NCI-H82 (cell line): ENCODE measurements at places on chromosomes 5 and 9.
A peak's percentile ranks its signal among the peaks of the same experiment; 100 is the strongest.

DNA sequence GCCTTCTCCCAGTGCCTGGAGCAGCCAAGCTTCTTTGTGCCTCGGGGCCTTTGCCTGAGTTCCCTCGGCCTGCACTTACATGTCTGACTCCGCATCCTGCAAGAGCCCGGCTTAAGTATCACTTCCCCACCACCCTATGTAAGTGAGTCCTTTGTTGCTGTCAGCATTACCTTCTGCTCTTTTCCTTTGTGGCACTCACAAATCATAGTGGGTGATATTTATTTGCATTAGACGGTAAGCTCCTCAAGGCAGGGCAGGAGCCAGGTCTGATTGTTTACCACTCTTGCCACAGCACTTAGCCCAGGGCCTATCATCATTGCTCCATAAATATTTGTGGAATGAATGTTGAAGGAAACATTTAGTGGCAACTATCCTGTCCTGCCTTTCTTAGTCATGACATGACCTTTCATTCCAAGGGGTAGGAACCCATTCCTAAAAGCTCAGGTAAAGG, 4.8 kb downstream of the GM2A start:
- DNase-seq: no peak

- no peak for DNase-seq
Observed at GRCh38 chr5:150542933-150543445, 35.1 kb downstream of the NDST1 start.

DNA sequence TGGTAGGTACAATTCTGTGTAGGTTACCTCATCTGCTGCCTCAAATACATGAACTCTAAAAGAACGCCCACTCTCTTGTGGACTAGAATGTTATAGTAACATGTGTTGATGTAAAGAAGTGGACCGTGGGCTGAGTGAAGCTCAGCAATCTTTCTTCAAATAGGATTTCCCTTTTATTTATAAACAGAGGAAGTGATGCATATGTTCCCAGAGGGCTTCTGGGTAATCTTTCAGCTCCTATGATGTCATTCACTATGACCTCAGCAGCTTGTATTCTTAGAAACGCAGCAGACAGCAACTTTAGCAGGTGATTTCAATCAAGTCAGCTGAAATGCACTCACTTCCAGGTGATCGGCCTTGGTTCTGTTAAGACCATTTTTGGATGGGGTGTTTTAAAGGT, 14.4 kb downstream of the F2RL2 start:
- peak; percentile 10 for DNase-seq

DNA sequence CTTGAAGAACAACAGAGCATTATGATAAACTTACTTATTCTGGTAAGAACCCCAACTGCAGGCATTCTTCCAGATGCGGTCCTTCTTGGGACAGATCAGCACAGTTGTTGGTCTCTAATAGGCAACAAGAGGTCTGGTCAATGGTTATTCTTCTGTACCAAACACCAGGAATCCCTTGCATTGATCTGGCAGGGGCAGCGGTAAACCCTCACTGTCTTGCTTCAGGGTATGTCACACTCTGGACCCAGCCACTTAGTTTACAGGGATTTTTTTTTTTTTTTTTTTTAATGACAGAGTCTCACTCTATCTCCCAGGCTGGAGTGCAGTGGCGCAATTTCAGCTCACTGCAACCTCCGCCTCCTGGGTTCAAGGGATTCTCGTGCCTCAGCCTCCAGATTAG, 1.3 kb upstream of the FAM193B start:
- DNase-seq: no peak

- DNase-seq: no peak
Observed at GRCh38 chr5:74576941-74577456, 63.5 kb downstream of the ENC1 start.

GRCh38 chr9:109779711-109780452, at the start of gene PALM2AKAP2:
PALM2AKAP2 (plus strand) TSS chr9:109780198; CDS start chr9:109780489, 291 bp downstream.
- DNase-seq: no peak

DNA sequence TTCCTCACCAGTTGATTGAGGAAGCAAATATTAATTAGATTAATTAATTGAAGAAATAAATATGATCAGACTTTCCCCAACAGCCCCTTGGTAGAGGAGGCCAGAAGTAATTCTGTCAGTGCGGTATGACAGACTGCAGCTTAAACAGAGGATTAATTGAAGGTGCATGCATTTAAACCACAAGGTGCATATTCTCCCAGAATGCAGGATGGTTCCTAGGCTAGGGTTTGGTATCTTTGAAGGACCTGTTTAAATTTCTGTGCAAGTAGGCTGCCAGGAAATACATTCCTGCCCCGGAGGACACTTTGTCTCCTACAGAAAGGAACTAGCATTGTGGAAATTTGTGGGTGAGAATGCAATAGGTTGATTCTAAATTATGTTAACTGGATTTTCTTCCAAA, 50.5 kb upstream of the PALM2AKAP2 start:
- no peak for DNase-seq

- no peak for DNase-seq
Observed at GRCh38 chr5:172637110-172637580, 3.9 kb upstream of the NEURL1B start.

DNA sequence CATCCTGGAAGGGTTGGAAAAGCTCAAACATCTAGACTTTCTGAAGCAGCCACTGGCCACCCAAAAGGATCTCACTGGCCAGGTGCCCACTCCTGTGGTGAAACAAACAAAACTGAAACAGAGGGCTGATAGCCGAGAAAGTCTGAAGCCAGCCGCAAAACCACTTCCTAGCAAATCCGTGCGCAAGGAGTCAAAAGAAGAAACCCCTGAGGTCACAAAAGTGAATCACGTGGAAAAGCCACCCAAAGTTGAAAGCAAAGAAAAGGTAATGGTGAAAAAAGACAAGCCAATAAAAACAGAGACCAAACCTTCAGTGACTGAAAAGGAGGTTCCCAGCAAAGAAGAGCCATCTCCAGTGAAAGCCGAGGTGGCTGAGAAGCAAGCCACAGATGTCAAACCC, 87.6 kb downstream of the MAP1B start:
- no peak for DNase-seq

DNA sequence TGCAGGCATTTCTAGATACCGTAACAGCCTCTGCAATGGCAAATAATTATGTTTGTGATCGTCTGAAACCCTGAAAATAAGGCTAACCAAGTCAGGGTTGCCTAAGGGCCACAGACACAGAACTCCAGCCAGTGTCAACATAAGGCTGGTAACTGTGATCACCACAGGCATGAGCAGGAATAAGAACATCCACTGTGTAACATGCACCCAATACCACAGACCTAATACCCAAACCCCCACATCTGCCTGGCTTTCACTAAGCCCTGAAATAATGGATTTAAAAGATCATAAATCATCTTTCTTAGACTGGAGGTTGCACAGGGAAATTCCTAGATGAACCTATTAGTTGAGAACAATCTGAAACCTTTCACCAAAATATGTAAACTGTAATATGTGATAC, 394.5 kb downstream of the NFIB start:
- no peak for DNase-seq

- DNase-seq: peak; percentile 46
Observed at GRCh38 chr5:142872795-142873194, 102.6 kb downstream of the ARHGAP26 start.
